Esophagus muscularis mucosa (tissue), 4 donors: ENCODE measurements at places on chromosomes 16 and 17. TPM values are rescaled to one million over a fixed set of nuclear protein-coding genes. Genes with fewer than 3 reads are reported as not detected.

DNA sequence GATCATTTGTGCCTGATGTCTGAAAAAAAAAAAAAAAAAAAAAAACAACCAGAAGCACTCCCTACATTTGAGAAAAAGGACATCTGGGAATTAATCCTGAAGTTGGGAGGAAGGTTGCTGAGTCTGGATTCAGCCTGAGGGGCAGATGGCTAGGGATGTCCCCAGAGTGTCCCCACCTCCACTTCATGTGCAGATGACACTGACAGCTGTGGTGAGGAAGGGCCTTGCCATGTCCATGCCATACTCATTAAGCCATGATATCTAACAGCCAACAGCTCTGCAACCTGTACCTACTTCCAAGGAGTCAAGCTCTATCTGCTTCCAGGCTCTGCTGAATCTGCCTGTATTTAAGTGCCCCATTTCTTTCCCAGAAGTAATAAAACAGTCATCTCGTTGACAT lies 356.0 kb downstream of the CA10 start:
- DNase-seq, result no peak

DNA sequence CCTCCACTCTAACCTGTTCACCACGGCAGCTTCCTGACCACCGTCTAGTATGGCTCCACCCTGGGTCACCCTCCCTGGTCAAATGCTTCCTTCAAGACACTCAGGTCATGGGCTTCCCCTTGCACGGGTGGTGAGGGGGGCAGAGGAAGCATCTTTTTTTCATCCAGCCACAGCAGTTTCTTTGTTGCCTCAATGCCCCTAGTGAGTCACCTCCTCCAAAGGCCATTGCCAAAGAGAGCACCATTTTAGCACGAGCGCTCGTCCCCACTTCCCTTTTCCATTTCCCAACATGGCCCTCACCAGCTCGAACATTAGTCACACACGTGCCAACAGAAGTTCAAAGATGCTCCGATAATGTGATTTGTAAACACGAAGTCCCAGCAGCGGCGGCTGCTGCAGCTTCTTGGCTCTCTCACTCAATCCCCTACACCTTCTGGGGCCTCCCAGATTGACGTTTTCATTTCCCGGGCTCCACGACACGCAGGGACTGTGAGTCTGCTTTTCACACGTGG lies 134.6 kb downstream of the GAS7 start:
- DNase-seq, result no peak

DNA sequence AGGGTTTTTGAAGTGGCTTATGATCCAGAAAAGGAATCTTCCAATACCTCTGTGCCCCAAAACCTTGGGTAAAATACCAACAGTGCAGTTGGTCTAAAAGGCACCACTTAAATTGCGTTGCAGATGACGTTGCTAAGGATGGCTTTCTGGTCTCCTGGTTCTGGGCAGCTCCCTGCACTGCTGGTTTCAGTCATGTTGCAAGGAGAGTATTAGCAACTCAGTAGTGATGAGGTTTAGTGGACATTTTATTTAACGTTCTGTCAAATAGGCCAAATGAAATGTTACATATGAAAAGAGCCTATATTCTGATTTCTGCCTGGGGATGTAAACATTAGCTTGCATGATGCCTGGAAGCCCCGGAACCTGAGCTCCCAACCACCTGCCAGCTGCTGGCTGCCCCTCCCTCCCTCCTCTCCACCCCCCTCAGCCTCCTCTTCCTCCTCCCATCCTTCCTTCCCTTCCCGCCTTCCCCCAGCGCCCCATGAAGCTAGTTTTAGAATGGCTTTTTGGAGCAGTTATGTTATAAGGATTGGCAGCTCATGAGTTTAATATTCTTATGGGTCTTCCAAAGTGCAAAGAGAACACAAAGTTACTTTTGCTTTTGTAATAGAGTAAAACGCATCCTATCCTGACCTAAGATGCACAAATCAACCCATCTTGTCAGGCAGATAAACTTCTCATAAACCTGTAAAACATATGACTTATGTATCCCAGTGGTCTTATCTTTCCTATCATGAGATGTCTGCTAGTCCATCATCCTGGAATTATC lies 20.7 kb downstream of the CD7 start:
- DNase-seq, result no peak

DNA sequence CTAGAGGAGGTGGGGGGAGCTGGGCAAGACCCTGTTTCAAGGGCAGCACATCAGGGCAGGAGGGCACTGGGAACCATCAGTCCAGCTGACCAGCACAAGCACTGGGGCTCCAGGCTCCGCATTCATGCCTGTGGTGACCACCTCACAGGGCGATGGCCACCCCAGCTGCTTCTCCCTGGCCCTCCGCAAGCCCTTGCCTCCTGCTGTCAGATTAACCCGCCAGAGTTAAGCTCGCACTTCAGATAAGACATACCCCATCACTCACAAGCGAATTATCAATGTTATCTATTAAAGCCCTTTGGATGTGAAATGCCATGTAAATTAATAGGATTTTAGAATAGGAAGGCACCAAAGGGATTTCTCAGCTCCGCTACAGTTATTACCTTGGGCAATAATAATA lies 105.0 kb downstream of the CCDC182 start:
- DNase-seq, result no peak

DNA sequence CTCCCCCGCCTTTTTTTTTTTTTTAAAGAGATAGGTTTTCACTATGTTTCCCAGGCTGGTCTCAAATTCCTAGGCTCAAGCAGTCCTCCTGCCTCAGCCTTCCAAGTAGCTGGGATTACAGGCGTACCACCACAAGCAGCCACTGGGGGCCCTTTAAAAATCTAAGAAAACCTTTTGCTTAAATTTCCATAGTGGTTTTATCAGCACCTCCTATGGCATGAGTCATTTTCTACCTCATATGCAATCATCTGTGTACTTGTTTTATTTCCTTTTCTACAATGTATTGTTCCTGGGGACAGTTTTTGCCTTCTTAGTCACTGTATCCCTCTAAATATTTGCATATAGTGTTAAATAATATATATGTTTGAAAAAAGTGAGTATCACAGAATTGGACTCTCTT lies 29.2 kb downstream of the GNA13 start:
- DNase-seq, result no peak

GRCh38 chr17:60827943-60828342 lies 150.3 kb downstream of the BCAS3 start:
- no peak for DNase-seq

- DNase-seq, result peak; percentile 29
Measured at GRCh38 chr17:73686126-73686525, 41.9 kb upstream of the SDK2 start.

DNA sequence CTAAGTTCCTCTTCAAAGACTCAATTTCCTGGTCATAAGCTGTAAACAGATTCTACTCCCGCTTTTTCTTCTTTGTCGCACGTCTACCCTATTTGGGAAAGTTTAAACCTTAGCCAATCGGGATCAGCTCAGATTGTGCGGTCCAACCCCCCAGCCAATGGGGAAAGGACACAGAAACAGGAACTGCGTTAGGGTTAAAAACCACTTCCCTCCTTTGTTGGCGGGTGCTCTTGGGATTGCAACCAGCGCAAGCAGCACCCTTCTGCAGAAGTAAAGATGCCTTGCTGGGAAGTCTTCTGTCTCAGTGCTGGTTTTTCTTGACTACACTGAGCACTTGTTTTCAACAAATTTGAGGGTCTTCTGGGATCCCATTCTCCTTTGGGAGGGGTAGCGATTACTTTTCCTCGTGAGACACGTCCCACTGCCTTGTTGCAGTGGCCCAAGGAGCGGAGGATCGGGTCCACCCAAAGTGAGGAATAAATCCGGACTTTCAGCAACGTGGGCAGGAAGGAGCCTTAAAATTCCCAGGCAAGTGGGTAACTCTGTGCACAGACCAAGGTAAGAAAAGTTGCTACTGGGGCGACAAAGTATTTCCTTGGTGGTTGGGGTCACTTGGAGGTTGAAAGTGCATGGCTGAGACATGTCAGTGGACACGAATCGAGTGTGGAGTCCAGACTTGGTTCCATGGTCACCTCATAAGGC lies 1.0 kb upstream of the YPEL3 start:
- no peak for DNase-seq

The HS3ST2 gene
- 1.3 TPM for total RNA-seq

The TBC1D3K gene
- total RNA-seq, result not detected

The TAF1C gene
- total RNA-seq, result 27.0 TPM
